ENCODE measurements at places on chromosomes 5 and 9.

- no peak for DNase-seq
Measured at GRCh38 chr9:4581861-4582565, 80.1 kb upstream of the PLPP6 start.

- peak; percentile 8 for DNase-seq
Measured at GRCh38 chr5:1702318-1702717, 97.3 kb downstream of the MRPL36 start.

DNA sequence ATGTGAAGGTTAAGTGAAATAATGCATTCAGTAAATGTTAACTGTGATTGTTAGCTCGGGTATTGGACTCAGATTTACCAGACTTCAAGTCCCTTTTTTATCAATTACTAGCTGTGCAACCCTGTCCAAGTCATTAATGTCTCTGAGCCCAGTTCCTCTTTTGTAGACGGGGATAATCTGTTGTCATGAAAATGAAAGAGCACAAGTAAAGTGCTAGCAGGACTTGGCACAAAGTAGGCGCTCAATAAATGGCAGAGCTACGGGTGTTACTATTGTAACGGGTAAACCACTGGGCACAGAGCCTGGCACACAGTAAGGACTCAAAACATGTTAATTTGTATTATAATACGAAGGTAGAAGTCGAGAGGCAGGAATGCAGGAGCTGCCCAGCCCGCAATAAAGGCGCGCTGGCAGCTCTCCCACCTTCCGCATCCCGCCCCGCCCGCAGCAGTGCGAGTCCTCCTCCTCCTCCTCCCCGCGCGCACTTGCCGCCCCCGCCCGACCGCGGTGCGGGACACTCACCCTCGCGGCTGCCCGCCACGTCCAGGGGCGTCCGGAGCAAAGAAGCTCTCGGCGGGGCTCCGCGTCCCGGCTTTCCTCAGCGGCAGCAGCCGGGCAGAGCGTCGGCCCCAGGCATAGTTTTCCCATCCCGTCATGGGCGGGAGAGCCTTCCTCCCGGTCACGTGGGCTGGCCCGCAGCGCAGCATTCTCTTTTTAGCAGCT, at the start of gene C1QTNF2:
TSS of gene C1QTNF2 (minus strand) at position 637 of the 723 bp plus-strand sequence. CDS start 15,615 bp downstream, outside the sequence.
- DNase-seq: peak; percentile 53

- DNase-seq: no peak
Measured at GRCh38 chr9:132947756-132948155, 3.3 kb upstream of the TSC1 start.

- DNase-seq: no peak
Measured at GRCh38 chr9:134127616-134128015, 8.3 kb upstream of the WDR5 start.

- peak; percentile 25 for DNase-seq
Measured at GRCh38 chr5:118007262-118007661, 981.1 kb downstream of the DTWD2 start.

GRCh38 chr5:104977529-104977928, 1414.9 kb upstream of the NUDT12 start:
- DNase-seq: no peak

GRCh38 chr9:126454215-126454614, 127.6 kb downstream of the MVB12B start:
- DNase-seq: no peak

DNA sequence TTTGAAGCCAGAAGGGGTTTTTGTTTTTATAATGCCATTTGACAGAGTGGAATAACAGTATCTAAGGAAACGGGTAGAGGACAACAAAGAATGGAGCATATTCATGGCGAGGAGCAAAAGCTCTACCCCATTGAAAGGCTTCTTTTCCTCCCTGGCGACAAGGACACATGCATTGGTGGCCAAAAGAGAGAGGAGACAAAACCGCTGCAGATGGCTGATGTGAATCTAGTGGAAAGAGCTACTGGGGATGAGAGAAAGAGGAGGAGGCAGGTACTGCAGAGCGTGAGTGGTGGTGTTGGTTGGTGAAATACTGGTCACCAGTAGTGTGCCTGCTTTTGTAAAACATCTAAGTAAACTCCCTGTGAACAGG, 491 bp downstream of the APC start:
- peak; percentile 60 for DNase-seq

DNA sequence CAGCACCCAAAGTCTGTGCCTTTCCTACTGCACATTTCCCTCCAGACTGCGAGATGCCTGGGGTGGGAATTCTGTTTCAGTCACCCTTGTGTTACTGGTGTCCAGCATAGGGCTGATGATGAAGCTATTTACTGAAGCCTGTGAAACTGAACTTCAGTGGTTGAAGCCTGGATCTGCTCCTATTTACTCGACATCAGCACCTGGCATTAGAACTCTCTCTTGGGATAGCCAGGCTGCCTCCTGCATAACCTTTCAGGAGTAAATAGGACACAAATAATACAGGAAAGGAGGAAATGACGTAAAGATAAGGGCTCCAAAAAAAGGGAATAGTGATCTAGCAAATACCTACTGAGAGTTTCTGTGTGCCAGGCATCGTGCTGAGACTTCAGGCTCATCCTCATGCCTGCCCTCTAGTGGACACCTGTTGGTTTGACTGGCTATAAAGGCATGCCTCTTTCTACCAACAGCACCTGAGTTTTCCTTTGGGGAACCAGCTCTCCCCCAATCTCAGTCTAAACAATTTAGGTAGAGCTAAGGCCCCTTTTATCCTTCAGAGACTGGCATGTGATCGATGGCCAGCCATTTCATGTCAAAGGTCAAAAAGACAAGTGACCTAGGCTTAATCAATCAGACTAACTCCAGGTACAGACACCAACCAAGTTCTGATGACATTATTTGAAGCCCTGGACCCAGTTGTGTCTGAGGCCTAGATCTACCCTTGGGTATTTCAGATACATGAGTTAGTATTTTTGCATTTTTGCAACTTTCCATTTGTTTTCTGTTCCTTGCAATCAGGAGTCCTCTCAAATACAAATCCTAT, 192.1 kb upstream of the TRIM32 start:
- DNase-seq: peak; percentile 19

- DNase-seq: no peak
Measured at GRCh38 chr9:76692458-76693129, 71.6 kb upstream of the PCA3 start.

DNA sequence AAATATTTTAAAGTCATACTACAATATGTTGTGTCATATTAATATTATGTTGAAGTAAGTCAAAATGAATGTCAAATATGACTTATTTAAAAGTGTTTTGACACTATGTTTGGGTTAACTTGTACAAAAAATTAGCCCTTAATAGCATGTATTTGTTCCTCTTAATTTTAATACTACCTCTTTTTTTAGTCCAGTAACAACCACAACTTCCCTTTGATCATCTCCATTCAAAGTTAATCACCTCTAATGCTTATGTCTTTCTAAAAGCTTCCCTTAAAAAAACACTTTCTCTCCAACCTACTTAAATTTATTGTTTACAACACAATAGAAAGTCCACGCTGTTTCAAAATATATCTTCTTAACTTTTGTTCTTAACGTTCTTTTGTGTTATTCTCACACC, 9.6 kb downstream of the SLCO4C1 start:
- DNase-seq: no peak

DNA sequence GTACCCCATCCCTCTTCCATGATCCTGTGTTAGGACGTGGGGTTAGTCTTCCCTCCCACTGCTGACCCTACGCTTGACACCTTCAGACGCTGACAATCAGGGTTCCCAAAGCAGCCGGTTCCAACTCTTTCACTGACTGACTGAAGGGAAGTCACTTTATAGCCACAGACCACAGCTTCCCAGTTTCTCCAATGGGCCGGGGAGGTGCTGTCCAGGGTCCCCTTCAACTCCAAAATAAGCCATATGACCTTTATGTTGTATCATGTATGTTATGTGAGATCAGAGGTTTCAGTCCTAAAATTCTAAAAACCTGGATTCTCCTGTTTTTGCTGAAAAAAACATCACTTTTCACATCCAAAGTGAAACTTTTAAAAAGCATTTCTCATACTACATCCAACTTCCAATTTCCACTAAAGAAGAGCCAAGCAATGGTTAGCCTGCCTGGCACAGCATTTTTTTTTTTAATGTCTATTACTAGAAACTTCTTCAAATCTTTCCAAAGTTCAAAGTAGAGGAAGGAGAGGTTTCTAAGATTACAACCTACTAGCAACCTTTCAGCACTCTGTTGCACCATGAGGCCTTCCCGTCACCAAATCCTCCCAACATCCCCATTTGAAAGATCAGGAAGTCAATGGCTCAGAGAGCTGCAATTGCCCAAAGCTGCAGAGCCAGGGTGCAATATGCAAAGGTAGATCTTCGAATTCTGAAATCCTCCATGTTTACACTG, 5.2 kb downstream of the EPB41L4B start:
- DNase-seq: no peak

DNA sequence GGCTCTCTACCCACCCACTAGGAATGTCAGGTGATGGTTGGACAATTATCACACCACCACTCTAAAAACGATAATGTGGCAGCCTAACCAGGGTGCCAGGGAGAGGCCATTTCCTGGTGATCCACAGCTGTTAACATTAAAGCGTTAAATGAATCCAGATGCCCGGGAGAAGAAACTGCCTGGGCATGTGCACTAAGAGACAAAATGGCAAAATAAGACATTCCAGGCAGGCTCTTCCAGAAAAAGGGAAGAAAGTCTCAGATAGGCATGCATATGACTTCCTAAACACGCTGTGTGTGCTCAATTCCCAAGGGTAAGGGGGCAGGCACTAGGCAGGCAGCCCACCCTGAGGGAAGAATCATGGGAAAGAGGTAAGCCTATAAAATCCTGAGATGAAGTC, 4.6 kb upstream of the TXN start:
- DNase-seq: no peak

DNA sequence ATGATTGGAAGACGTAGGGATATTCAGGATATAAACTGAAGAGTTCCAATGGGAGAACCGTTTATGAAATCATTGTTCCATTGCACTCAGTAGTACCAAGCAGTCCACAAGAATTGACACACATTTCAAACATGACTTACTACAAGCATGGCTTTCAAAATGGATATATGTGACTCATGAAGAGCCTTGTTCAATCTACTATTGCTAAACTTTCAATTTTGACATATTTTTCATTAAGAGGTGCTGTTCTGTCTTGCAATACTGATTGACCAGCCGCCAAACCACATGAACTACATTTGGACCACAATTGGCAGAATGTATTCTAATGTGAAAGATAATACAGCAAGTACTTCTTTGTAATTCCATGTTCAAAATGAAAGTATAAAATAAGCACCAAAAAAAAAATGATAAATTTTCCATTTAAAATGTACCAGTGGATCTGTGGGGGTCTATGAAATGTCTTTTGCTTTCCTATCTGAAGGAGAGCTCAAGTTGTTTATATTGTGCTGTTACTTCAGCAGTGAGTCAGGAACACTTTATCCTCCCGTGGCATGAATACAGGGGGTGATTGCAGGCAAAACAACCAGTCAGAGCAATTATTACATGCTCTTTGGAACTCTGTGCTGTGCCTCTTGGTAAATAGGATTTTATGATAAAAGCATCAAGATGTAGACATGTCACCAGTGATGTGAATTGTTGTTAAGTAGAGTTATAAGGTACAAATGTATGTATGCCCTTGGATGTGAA, 366.0 kb downstream of the ARRDC3 start:
- DNase-seq: no peak

DNA sequence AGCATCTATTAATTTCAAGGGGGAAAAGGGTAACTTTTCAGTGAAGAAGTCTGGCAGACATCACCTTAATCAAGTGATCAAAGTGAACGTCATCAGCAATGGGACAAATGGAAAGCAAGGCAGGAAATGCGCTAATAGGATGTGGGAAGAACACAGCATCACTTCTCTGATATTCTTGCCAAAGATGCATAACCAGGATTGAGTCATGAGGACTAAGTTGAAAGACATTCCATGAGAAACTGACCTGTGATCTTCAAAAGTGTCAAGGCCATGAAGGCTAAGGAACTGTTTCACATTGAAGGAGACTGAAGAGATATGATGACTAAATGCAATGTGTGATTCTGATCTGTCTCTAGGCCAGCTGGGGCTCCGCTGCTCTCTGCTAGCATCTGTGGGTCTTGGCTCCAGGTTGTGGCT, 92.9 kb downstream of the NDFIP1 start:
- DNase-seq: peak; percentile 99

- peak; percentile 44 for DNase-seq
Measured at GRCh38 chr5:103942587-103943186, 380.1 kb upstream of the NUDT12 start.

DNA sequence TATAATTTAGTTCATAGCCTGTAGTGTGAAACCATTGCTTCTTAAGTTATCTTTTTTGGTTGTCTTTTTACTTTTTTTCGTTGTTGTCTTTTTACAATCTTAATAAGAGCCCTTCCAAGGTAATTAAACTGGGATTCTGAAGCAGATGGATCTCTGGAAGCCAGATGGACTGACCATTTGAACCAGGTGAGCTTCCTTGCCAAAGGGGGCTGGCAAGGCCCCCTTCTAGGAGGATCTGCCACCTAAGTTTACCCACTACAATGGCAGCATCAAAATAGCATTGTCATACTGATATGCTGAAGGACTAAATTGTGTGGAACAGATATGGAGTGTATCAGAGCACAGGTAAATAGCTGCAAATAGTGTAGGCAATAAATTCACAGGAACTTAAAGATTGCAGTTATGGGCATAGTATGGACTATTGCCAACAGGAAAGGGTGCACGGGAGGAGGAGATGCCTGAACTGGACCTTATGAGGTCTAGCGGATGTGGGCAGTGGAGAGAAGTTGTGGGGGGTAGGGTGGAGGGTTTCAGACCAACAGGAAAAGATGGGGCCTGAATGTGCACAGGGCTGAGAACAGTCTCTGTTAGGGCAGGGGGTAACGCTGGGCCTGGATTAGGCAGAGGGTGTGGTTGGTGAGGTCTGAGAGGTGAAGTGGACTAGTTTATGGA, 61.5 kb upstream of the CTXN3 start:
- DNase-seq: no peak

DNA sequence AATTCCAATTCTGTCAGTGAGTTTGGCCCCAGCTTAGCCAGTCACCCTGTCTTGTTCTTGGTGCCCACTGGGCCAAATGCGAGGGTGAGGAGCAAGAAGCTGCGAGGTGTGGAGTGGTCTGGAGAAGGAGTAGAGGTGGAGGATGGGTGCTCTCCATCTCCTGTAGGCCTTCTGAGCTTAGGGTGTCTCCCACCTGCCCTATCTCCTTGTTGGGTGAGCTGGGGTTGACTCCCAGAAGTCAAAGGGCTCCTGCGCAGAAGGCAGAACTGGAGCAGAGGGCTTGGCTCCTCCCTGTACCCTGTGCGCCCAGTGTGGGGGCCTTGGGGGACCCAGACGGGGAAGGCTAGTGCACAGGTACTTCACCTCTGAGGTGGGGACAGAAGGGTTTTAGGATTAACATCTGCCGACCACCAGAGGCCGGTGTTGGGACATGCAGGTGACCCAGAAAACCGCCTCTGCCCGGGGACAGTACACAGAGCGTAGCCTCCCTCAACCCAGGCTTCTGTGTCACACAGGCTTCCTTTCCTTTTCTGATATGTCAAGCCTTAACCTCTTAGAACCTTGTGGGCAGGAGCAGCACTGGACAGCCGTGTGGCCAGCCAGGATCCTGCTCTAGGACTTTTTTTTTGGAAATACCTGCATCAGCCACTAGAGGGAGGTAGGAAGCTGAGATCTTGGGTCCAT, 16.9 kb downstream of the IL5 start:
- peak; percentile 56 for DNase-seq
